ENCODE measurements at places on chromosomes 4 and X.
A peak's percentile ranks its signal among the peaks of the same experiment; 100 is the strongest.

DNA sequence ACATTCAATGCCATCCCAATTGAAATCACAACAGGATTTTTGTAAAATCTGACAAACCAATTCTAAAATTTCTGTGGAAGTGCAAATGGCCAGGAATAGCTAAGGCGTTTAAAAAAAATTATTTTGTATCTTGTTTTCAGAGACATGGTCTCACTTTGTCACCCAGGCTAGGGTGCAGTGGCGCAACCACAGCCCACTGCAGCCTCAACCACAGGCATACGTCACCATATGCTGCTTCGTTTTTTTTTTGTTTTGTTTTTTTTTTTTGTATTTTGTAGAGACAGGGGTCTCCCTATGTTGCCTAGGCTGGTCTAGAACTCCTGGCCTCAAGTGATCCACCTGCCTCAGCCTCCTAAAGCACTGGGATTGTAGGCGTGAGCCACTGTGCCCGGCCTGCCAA is 24.5 kb downstream of the ZNF41 start:
- DNase-seq, result no peak

DNA sequence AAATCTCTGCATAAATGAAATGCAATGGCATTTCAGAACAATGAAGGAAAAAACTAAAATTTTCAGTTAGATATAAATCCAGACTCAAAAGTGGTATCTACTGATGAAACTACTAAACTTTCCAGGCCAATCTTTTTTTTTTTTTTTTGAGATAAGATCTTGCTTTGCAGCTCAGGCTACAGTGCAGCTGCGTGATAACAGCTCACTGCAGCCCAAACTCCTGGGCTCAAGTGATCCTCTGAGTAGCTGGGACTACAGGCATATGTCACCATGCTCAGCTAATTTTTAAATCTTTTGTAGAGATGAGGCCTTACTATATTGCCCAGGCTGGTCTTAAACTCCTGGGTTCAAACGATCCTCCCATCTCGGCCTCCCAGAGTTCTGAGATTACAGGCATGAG is 1228.2 kb upstream of the ADGRL3 start:
- no peak for DNase-seq

DNA sequence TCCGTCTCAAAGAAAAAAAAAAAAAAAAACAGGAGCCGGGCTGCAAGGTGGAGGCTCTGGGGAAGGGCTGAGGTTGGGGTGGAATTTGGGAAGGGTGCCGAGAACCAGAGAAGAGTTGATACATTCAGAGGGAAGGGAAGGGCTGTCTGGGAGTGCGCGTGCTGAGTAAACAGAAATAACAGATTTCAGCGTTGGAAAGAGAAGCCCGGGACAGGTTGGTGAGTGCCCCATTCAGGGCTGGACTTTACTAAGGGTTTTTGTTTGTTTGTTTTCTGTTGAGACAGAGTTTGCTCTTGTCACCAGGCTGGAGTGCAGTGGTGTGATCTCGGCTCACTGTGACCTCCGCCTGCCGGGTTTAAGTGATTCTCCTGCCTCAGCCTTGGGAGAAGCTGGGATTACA is 1.7 kb upstream of the IL3RA start:
- DNase-seq, result no peak

- DNase-seq, result no peak
These were observed 106.2 kb downstream of the TMA16 start for GRCh38 chr4:163600727-163601126.

DNA sequence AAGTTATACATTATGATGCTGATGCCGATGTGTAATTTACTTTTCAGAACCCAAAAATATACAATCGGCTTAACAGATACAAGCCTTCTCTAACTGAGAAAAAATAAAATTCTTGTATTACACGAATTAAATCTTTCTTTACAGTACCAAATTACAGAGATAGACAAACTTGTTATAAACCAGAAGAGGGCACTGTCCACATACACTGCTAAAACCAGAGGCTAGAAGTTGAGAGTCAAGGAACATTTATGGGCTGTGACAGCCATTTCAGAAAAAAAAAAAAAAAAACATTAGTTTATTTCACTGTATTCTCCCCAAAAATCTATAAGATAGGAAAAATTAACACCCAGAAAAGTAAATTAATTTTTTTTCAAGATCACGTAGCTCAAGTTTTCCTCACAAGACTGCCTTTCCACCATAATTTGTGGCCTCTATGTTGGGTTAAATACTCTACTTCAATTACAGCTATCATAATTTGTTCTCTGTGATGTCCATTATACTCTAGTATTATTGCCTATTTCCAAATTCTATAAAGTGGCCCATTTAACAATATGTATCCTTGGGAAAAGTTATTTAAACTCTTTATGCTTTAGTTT is 12.0 kb downstream of the EREG start:
- DNase-seq, result no peak

GRCh38 chr4:54066718-54067129 is 2.3 kb upstream of the CHIC2 start:
- DNase-seq, result peak; percentile 29

- DNase-seq, result no peak
These were observed 157.6 kb upstream of the SH3RF1 start for GRCh38 chr4:169428376-169428775.

DNA sequence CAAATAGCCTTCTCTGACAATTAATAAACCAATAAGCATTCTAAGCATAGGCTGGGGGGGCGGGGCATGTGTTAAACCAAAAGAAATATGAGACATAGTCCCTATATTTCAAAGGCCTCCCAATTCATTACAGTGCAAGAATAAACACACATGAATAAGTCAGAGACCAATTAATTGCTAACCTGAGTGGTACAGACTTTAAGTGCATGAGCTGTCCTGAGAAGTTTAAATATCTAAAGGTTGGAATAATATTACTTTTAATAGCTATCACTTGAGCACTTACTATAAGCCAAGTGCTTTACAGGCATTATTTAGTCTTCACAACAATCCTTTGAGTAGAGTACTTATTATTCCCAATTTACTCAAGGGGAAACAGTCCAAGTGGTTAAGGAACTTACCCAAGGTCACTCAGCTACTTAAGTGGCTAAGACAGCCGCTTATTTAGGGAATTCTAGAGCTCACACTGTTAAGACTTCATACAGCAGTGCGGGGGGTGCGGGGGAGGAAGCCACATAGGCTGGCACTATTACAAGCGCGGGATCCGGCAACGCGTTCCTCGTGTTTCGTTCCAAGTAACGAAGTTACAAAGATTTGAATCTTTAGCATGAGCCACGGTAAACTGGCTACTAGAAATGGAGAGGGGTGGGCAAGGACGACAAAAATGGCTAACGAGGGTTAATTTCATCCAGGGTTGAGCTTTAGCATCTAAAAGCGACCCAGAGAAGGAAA is 1.4 kb downstream of the THOC2 start:
- DNase-seq, result no peak

- no peak for DNase-seq
These were observed 9.9 kb downstream of the CFAP99 start for GRCh38 chr4:2428496-2429213.

DNA sequence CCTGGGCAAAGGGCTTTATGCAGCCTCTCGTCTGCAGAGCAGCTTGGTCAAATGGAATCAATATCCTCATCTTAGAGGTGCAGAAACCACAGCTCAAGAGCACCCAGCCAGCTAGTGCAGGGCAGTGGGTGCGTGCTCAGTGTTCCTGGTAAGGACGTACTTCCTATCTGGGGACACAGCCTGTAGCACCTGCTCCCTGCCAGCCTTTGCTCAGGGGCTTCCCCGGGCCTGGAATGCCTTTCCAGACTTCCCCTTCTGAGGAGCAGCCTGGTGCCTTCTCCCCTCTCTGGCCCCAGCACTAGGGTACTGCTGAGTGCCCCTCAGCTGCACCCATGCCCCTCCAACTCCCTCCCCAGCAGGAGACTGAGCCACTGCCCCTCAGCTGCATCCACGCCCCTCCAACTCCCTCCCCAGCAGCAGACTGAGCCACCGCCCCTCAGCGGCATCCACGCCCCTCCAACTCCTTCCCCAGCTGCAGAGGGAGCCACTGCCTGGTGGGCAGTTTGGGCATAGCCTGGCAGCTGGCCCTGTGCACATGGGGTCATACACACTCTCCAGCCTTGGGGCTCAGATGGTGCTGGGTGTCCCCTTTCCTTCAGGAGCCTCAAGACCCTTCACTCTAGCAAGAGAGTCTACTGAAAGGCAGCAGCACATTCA is 42.2 kb upstream of the AFAP1 start:
- no peak for DNase-seq

- no peak for DNase-seq
These were observed 27.4 kb downstream of the KLF3 start for GRCh38 chr4:38691251-38692008.

DNA sequence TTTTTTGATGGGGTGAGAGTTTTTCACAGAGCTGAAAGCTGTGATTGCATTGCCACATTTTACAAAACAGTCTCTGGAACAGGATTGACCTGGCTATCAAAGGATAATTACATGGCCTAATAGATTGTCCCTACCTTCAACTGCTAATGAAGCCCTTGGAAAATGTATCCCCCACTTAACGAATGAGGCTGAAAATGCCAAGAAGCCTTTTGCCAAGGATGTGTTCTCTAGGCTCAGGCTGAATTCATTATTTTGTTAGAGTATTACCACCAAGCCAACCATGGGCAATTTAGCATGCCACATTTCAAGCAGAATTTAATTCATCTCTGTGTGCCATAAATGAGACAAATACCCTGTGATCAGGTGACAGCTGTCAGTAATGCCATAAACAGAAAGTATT is 35.5 kb downstream of the SHROOM3 start:
- DNase-seq, result no peak

DNA sequence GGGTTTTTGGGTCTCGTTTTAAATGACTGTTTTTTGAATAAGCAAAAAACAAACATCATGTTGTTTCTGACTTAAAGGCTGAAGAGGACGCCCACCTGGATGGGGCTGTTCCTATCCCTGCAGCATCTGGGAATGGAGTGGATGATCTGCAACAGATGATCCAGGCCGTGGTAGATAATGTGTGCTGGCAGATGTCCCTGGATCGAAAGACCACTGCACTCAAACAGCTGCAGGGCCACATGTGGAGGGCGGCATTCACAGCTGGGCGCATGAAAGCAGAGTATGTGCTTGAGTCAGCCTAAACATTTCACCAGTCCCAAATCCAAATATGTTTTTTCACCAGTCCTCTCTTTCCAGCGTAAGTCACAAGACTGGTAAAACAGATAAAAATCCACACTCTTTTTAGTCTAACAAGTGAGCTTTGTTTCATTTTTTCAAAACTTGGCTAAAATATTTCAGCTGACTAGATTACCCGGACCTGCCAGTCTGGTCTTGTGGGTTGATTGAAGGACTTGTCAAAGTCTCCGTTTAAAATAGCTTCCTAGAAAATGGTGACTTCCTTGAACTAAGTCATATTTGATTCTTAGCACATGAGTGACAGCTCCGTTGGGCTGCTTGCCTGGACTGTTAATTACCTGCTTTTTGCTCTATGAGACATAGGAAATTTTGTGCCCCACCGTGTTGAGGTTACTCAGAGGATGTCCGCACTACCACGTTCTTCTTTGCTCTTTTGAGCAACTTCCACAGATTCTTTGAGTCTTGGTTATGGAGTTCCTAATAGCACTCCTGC is 20.8 kb downstream of the ENOPH1 start:
- DNase-seq, result no peak

DNA sequence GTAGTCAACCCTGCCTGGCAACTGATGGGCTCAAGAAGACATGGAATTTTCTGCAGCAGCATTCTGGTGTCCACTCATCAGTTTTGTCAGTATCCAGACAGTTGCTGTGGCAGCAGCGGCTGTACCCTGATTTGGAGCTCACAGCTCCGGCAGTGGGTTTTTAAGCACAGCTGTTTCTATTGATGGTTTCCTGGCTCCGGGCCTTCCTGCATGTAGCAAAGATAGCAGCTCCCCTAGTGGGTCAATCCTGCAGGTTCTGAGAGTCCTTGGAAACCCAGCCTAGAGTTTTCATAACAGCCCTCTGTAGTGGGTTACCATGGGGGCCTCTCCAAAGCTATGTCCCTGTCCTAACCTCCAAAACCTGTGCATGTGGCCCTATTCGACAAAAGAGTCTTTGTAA is 84.0 kb upstream of the ATP6AP2 start:
- DNase-seq, result peak; percentile 27

Data from left ventricle myocardium superior (tissue), 1 donor.